ENCODE measurements at places on chromosomes 5 and 9.
A peak's percentile ranks its signal among the peaks of the same experiment; 100 is the strongest.

- DNase-seq: no peak
These were observed 2.0 kb downstream of the OR1J1 start for GRCh38 chr9:122475717-122476116.

GRCh38 chr5:388266-389196, 54.4 kb upstream of the EXOC3 start:
- DNase-seq: no peak

DNA sequence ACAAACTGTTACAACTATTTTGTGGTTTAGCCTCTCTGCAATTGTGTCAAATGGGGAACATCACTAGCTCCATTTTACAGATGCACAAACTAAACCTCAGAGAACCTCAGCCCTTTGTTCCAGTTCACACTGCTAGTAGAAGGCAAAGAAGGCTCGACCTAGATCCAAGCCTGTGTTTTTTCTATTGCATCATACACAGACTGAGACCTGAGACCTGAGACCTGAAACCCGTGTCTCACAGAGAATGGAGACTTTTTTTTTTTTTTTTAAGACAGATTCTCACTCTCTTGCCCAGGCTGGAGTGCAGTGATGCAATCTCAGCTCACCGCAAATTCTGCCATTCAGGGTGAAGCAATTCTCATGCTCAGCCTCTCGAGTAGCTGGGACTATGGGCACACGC, 120.8 kb downstream of the GALNT10 start:
- no peak for DNase-seq

GRCh38 chr9:6758248-6758497, 400 bp downstream of the KDM4C start:
- no peak for DNase-seq

- no peak for DNase-seq
These were observed 25.6 kb downstream of the CAMK2A start for GRCh38 chr5:150263801-150264621.

DNA sequence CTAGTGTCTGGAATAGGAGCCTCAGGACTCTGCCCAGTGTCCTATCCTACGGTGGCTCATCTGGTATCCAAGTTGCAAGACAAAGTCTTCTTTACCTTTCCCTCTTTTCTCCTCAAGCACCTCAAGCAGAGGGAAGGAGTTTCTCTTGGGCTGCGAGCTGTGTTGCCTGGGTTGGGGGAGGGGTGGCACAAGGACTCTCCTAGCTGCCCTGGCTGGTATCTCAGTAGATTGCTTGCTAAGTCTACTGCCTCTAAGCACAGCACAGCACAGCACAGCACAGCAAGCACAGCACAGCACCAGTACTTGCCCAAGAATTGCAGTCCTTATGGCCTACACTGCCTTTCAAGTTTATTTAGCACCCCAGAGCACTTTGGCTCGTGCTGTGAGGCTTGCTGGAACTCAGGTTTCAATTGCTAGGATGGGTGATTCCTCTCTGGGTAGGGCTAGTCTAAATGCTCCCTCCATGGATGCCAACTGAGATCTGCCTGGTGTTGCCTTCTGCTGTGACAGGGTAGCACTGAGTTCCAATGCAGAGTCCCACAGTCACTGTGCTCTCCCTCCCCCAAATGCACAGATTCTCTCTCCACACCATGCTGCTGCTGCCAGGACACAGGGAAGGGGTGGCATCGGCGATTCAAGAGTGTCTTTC, 213.1 kb upstream of the POU5F2 start:
- no peak for DNase-seq

DNA sequence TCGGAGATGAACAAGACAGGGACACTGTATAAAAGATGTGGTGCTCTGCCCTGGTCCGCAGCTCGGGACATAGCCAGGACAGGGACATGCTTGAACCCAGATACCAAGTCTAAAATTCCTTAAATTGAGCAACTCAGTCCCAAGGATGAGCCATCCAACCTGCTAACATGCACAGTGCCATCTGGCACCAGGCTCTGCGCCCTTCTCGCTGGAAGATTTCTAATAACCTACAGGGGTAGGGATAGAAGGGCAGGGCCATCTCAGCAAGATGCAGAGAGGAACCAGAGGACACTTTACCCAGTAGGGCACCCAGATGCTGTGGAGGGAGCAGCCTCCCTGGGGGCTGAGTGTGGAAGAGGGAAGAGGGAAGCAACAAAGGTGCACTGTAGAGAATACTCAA, 60.1 kb downstream of the SEMA4D start:
- no peak for DNase-seq

- DNase-seq: no peak
These were observed 89.0 kb upstream of the NR4A3 start for GRCh38 chr9:99732715-99733114.

DNA sequence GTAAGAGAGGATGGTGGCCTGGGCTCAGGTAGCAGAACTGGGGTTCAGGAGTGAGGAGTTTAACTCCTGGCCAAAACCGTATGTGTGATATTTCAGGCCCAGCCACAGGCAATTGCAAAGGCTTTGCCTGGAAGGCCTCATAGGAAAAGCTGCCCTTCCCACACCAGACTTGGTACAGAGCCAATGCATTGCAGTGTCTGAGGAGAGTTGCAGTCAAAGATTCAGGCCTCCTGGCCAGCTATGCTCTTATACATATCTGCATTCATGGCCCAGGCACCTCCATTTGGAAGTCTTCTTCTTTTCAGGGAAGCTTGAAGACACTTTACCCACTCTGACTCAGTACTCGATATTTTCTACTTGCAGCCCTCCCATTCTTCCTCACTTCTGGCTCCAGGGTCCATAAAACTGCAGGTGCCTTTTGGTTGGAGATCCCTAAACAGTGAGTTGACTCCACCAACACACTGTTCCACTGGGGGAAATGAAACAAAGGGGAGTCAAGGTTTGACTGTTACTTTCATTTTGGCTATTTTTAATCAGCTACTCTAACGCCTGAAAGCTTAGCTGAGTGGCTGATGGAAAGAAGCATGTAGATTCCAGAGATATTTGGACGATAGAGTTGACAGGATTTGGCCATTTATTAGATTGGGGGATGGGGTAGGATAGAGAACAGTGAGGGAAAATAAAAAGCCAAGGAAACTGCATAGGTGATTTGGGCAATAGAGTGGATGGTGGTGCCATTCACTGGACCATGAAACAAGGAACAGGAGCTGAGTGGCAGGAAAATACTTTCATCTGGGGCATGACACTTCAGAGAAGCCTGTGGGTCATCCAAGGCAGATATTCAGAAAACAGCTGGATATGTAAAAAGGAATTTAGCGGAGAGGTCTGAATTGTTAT, 30.6 kb upstream of the IL33 start:
- DNase-seq: no peak

GRCh38 chr5:133942614-133943474, 25.6 kb downstream of the C5orf15 start:
- DNase-seq: no peak

DNA sequence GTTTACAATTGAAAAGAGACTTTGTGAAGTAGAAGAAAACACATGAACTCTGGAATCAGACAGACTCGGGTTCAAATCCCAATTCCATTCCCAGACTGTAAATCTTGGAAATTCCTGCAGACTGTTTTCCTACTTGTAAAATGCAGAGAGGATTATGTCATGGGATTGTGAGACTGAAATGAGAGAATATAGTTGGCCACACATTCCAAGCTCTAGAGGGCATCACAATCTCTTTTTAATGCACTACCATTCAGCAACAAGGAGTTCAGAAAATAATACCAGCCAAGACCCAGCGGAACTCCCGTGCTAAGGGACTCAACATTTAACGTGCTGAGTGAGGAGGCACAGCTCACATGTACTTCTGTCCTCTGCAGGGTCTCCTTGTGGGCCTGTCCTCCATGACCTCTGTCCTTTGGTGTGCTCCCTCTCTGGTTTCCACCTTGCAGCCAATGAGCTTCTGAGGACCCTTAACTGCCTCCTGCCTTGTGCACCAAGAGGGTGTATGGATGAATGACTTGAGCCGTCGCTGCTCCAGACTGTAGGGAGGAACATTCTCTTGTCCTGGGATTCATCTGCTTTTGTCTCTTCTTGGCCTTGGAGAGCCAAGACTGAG, 263.5 kb downstream of the NTRK2 start:
- no peak for DNase-seq

- no peak for DNase-seq
These were observed 701.5 kb upstream of the MEF2C start for GRCh38 chr5:89584339-89584956.

DNA sequence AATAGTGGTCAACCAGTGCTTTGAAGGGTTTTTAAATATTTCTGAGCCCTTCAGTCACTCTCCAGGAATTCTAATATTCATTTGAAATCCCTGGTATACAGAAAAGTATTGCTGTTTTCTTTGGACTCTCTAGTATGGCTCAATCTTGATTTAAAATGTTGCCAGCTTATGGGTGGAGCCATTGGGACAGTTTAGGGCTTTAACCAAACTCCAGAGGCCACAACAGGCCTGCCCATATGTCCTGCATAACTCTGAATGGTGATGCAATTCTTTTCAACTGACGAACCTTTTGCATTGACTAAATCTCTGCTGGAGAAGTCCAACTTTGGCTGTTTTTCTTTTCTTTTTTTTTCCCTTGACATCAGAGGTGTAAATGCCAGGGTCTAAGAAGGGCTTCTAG, 10.3 kb upstream of the ANKHD1 start:
- no peak for DNase-seq

DNA sequence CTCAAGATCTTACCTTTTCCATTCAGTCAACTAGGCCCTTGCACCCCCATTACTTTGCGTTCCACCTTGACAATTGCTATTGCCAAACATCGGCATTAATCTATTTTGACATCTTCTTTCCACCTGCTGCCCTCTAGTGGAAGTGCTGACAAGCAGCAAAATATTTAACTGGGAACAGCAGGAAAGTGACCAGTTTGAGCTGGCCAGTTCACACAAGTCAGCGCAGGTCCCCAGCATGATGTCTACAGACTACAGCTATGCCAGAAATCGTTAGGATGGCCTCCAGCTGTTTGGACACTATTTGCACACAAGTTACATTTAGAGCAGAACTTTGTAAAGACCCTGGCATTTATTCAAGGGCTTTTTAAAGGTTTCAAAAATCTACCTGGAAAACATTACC, 160.1 kb downstream of the GHR start:
- no peak for DNase-seq

DNA sequence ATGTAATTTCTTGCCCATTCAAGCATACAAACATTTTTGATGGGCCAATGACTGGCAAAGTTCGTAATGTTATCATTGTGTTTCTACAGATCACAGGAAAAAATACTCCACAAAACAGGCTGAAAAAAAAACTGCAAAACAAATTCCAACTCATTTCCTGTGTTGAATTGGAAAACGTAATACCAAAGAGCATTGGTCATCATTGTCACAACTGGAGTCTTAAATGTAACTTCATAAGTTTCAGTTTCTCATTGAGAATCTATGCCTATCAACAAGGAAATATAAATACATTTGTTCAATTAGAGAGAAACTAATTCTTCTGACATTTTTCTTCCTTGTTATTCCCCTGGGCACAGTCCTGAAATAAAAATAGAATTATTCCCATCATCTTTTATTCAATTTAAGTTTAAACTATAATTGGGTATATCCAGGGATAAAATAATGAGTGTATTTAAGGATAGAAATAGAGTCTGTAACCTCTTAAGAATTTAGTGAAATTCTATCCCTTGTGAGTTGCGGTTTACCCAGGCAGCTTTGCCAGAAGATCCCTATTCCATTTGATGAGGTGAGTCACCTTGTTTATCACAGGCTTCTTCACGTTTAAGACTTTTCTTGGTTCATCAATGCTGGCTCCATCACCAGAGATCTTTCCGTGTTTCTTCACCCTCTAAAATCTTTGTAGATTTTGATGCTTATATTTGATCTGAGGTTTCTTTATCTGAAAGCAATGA, 112.7 kb upstream of the ITGA1 start:
- no peak for DNase-seq

GRCh38 chr5:35781181-35781790, 75.4 kb upstream of the IL7R start:
- no peak for DNase-seq

DNA sequence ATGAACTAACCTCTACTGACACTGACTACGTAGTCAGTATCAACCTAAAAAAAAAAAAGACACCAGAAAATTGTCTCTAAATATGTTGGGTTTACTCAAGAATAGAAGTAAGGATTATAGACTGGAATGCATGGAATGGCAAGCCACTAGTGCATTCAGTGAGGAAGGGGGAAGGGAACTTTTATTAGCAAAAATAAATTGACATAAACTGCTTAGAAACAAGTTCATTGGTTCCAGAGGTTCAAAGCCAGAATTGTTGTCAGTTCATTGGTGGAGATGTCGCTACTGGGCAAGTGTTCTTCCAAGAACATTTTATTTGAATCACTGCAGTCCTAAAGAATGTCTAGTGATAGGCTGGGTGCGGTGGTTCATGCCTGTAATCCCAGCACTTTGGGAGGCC, 26.1 kb upstream of the AOPEP start:
- DNase-seq: no peak

DNA sequence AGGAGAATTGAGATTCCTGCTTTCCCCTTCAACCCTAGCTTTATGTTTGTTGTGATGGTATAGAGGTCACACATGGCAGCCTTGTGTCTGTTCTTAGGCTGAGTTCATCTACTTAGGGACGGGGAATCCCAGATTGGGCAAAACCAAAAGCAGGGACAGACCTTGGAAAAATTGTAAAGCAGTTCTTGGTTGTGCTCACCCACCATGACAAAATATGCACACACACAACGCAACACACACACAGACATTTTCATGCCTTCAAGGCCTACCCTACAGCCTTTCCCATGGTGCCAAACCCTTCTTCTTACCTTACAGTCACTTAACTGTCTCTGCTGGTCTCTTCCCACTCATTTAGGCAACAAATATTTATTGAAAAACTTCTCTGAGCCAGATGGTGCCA, 14.8 kb downstream of the PCDHGC5 start:
- no peak for DNase-seq

- no peak for DNase-seq
These were observed 152.2 kb downstream of the NR2F1-AS1 start for GRCh38 chr5:93428868-93429267.

GRCh38 chr5:96256795-96257470, 176.1 kb downstream of the PCSK1 start:
- DNase-seq: no peak

- peak; percentile 10 for DNase-seq
These were observed 698 bp upstream of the SEC24A start for GRCh38 chr5:134647750-134648424.

DNA sequence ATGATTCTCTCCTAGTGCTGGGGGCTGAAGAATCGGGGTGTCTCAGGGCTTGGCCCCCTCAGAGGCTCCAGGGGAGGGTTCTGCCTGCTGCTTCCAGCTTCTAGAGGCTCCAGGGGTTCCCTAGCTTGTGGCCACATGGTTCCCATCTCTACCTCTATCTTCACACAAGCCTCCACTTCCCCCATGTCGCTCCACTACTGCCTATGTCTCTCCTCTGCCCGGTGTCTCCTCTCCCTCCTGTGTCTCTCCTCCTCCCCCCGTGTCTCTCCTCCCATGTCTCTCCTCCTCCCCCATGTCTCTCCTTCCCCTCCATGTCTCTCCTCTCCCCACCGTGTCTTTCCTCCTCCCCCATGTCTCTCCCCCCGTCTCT, 12.2 kb upstream of the RNU6ATAC start:
- DNase-seq: no peak
